Fibroblast of skin of left quadriceps (primary cell): ENCODE measurements at places on chromosomes 4 and X.
A peak's percentile ranks its signal among the peaks of the same experiment; 100 is the strongest.

GRCh38 chr4:82124365-82124764, 249.4 kb downstream of the HNRNPD start:
- DNase-seq: no peak

DNA sequence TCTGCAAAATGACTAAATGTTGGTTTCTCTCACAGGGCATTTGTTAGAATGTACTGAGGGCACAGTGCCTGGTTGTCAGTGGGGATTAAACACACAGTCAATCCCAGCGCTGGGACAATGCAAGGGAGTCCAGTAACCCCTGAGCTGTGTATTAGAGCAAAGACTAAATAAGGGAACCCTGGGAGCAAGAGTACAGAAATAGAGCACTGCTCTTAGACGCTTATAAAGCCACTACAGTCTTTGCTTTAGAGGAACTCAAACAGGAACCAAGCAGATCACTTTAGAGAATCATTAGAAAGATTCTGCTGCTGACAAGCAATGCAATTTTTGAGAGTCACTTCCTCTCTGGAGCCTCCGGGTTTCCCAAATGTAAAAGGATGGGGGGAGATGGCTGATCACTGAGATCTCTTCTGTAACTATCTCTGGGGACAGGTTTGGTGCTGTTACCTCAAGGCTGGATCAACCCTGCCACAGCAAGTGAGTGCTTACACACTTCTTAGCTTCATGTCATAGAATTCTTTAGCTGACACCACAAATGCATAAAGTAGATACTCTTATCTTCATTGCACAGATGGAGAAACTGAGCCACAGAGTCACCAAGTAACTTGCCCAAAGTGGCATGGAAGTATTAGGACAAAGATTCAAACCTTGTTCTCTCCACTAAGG, 137.8 kb upstream of the CPEB2 start:
- DNase-seq: no peak

GRCh38 chr4:183540410-183541009, 35.7 kb downstream of the ING2 start:
- DNase-seq: no peak

- DNase-seq: peak; percentile 88
Measured at GRCh38 chr4:185738038-185738552, 73.9 kb downstream of the SORBS2 start.

DNA sequence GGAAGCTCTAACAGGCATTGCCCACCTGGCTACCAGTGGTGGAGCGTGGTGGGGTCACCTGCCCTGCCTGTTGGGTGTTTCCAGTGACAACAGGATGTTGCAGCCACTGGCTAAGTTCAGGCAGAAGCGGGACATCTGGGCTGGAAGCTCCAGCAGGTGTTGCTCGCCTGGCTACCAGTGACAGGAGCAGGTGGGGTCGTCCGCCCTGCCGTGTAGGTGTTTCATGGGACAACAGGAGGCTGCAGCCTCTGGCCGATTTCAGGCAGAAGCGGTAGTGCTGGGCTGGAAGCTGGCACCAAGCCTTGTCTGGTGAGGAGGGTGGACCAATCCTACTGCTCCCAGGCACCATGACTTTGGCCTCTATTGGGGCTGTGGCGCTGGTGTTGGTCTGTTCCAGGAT, 39.4 kb downstream of the RIPPLY1 start:
- no peak for DNase-seq

DNA sequence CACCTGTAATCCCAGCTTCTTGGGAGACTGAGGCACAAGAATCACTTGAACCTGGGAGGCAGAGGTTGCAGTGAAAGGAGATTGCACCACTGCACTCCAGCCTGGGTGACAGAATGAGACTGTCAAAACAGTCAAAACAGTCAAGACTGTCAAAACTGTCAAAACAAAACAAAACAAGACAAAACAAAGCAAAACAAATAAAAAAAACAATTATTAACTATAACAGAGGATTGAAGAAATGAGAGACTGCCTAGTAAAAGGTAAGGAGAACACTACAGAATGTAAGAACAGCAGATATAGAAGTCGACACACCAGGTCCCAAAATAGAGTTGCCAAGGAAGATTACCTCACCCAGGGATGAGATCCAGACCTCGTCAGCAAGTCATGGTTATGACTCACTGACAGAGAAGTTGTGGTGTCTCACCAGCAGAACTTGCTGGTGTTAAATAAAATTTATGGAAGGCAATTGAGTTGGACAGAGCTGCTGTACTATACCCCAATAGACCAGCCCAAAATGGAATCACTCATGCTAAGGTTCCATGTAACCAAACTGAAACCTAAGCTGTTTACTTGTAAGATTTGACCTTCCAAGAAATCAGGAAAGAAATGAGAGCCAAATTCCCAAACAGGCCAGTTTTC, 32.1 kb upstream of the GK start:
- peak; percentile 77 for DNase-seq

DNA sequence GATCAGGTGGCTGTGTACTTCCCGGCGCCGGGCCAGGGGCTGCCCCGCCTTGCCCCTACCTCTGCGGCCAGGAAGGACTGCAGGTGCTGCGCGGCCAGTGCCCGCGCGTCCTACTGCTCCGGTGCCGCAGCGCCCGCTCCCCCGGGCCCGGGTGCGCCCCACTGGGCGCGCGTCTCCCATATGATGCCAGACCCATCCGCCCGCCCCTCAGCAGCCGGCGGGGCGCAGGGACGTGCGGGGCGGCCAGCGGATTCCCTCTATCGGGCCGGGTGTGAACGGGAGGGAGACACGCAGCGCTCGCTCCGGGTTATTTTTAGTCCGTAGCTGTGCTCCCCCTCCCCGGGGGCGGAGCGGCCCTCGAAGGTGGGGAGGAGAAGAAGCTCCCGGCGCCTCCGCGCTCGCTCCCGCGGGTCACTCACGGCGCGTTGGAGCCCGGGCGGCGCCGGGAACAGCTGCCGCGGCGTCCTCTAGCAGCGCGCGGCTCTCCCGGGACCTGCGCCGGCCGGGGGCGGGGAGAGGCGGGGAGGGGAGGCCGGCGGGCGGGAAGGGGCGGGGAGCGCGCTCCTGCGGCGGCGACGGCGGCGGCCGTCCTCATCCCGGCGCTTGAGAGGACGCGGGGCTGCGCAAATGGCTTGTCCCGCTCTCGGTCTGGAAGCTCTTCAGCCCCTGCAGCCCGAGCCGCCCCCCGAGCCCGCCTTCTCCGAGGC, 103.6 kb downstream of the UCHL1 start:
- DNase-seq: no peak

DNA sequence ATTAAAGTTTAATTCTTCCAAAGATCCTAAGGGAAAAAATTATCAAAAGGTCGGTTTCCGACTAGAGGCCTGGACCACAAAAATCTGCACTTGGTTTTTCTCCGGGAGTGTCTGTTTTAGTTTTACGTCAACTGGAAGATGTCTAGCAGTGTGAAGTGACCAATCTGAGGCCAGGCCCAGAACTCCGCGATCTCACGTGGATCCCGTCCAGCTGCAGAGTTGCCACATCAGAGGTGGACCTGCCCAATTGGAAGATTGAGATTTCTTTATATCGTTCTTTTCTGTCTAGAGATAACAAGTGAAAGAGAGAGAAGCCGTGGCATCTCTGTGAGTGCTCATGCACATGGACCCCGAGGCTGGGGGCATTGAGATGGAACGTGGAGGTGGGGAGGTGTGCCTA, 115.8 kb downstream of the AFF1 start:
- DNase-seq: no peak

- no peak for DNase-seq
Measured at GRCh38 chr4:148787831-148788477, 345.7 kb upstream of the NR3C2 start.

DNA sequence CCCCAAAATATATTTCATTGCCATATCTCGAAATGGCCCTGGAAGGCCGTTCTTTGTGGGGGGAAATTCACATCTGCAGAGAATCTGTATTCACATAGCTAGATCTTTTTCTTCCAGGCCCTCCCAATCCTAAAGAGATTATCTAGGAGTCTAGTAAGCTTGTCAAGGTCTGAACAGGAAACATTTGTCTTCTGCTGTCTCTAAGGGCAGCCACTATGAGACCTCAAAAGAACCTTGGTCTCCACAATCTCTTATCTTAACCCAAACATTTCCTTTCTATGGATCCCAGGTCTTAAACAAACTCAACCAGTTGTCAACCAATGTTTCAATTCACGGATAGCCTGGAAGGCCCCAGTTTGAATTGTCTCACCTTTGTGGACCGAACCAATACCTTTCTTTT, 45.0 kb downstream of the CRLF2 start:
- DNase-seq: no peak

GRCh38 chr4:153649572-153649991, 34.5 kb upstream of the TLR2 start:
- DNase-seq: peak; percentile 4

- DNase-seq: no peak
Measured at GRCh38 chrX:36543499-36543898, 464.7 kb upstream of the FAM47C start.

DNA sequence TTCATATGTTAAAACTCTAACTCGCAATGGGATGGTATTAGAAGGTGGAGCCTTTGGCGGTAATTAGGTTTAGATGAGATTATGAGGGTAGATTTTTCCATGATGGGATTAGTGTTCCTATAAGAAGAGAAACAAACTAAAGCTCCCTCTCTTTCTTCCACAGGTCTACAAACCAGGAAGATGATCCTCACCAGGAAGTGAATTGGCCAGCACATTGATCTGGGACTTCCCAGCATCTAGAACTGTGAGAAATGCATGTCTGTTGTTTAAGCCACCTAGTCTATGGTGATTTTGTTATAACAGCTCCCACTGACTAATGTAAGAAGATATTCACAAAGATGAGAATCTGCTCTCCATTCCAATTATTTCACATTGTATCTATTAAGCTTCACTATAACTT, 2266.9 kb downstream of the PCDH7 start:
- DNase-seq: no peak

DNA sequence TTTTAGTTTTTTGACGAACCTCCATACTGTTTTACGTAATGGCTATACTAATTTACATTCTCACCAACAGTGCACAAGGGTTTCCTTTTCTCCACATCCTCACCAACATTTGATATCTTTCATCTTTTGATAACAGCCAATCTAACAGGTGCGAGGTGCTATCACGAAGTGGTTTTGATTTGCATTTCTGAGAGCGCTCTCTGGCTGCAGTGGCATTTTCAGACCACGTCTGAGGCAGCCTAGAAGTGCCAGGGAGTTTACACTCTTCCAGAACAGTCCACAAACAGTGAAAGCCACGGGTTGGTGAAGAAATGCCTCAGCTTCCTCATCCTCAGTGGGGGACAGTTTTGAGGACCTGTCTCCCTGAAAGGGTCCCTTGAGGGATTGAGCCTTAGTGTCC, 471.0 kb downstream of the BCOR start:
- DNase-seq: no peak

GRCh38 chrX:134607523-134607922, 50.7 kb downstream of the PLAC1 start:
- no peak for DNase-seq

DNA sequence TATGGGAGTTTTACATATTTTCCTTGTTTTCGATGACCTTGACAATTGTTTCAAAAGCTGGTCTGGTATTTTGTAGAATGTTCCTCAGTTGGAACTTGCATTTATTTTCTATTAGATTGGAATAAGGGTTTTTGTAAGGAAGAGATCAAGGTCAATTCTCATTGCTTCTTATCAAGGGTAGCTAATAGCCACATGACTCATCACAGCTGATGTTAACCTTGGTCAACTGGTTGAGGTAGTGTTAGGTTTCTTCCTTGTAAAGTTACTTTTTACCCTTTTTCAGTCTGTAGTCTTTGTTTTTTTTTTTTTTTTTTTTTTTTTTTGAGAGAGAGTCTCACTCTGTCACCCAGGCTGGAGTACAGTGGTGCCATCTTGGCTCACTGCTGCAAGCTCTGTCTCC, 257.2 kb downstream of the SNCA start:
- DNase-seq: no peak

GRCh38 chr4:82519776-82520175, 42.0 kb downstream of the TMEM150C start:
- DNase-seq: no peak

GRCh38 chr4:79827283-79827682, 245.7 kb downstream of the ANTXR2 start:
- no peak for DNase-seq

DNA sequence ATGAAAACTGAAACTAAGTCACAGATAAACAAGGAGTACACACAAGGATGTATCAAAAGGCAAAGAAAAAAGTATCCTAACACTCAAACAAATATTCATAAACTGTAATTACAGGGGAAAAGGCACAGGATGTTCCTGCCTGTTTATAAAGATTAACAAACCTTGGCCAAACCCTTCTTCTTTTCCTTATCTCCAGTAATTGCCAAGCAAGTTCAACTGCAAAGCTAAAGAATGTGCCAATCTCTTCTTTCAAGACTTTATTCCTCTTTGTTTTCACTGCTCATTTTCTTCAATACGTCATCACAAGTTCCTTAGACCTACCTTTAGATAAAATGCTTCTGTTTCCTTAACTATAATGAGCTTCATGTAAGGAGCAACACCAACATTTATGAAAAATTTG, 171.2 kb downstream of the AMELX start:
- no peak for DNase-seq

DNA sequence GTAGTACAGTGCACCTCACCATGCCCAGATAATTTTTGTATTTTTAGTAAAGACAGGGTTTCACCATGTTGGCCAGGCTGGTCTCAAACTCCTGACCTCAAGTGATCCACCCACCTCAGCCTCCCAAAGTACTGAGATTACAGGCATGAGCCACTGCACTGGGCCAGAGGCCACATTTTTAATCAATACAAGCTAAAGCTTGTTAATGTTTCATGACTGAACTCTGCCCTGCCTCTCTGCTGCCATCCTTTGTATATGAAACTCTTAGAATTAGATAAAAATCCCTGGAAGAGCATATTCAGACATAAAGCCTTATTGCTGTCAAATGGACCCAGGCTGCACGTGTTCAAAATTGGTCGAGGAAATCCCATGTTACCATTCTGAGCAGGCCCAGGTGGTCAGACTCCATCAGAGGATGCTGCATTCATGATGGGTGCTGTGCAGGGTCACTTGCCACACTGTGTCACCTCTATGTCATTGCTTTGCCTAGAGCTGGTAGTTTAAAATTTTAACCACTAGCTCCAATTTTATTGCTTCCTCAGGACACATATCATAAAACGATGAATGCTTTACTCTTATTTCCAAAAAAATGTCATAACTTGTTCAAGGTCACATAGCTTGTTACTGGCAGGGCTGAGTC, 45.2 kb downstream of the LNX1 start:
- DNase-seq: no peak

- peak; percentile 3 for DNase-seq
Measured at GRCh38 chrX:22748093-22748999, 251.4 kb upstream of the DDX53 start.

- no peak for DNase-seq
Measured at GRCh38 chr4:55539658-55540057, 7.1 kb downstream of the CLOCK start.

- peak; percentile 59 for DNase-seq
Measured at GRCh38 chr4:166435449-166435848, 562.4 kb downstream of the TLL1 start.

- no peak for DNase-seq
Measured at GRCh38 chr4:166657261-166657660, 577.0 kb downstream of the SPOCK3 start.

GRCh38 chr4:169566021-169566818, 46.2 kb downstream of the NEK1 start:
- peak; percentile 23 for DNase-seq

DNA sequence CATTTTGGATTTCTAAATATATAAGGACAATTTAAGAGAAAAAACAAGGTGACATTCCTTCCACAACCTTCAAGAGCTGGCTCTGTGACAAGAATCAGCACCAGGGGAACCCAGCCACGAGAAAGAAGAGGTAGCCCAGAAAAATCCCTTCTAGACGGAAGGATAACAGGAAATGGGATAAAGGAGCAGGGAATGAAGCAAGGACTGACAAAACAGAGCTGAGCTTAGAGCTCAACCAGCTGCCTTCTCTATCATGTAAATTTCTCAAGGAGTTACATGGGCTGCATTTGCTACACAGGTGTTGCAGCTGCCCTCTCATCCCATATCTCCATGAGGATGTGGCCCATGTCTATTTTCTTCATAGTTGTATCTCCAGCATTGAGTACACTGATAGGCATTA, 154.2 kb upstream of the PRDX4 start:
- no peak for DNase-seq
